Stomach (tissue), 19 donors: ENCODE measurements at places on chromosomes 6 and 20. TPM values are rescaled to one million over a fixed set of nuclear protein-coding genes. Genes with fewer than 3 reads are reported as not detected.
A peak's percentile ranks its signal among the peaks of the same experiment; 100 is the strongest.

ADGRG6 gene
- 8.2 TPM for total RNA-seq

- no peak for DNase-seq
Observed at GRCh38 chr20:24257171-24257570, 212.3 kb upstream of the SYNDIG1 start.

CYP39A1 gene
- total RNA-seq: 7.8 TPM

DNA sequence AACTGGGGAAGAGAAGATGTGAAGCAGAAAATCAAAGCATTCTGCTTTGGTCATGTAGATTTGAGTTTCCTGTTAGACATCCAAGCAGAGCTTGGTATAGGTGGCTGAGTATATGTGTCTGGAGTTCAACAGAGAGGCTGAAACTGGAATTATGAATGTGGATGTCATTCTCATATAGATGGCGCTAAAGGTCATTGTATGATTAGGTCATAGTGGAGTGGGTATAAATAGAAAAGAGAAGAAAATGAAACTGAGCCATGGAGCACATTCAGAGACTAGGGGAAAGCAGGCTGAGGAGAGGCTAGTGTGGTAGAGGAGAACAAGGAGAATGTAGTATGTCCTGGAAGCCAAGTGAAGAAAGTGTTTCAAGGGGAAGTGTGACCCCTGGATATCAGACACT lies 295.6 kb upstream of the PLN start:
- no peak for DNase-seq

MEP1A gene
- not detected for total RNA-seq

- no peak for DNase-seq
Observed at GRCh38 chr6:128256095-128256494, 264.3 kb downstream of the PTPRK start.

CALHM5 gene
- total RNA-seq: 1.6 TPM

DNA sequence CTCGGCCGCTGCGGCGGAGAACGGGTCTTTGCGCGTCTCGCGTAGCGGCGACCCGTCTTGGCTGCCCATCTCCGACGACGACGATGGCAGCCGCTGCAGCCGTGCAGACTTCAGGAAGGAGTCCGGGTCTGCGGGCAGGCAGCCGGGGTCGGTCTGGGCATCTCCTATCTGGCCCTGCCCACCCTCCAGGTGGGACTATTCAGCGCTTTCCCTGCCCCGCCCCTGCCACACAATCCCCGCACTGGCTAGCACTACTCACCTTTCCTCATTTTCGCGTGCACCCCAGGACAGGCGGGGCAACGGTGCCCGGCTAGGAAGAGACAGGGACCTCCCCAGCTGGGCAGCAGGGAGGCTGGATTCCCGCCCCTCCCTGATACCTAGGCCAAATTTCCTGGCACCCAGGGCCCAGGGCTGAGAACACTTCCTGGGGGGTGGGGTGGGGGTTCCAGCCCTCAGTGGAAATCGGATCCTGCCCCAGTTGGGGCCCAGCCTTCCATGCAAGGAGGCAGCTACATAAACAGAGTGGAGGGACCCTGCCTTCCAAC lies 9.2 kb downstream of the GGT7 start:
- DNase-seq: no peak

DNA sequence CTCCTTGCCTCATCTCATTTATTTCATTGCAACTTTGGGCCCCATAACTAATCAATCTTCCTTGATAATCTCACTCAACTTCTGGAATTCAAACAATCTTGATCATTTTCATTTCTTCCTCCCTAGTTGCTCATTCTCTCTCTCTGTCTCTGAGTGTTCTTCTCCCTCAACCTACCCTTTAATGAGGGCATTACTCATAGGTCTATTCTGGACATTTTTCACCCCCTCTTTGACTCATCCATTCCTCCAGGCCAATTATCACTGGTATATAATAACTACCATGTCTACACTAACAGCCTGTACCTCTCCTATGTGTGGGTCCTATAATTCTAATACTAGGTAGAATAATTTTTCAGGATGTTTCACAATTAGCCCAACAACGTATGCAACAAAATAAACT lies 78.8 kb downstream of the COL21A1 start:
- DNase-seq: no peak

DNA sequence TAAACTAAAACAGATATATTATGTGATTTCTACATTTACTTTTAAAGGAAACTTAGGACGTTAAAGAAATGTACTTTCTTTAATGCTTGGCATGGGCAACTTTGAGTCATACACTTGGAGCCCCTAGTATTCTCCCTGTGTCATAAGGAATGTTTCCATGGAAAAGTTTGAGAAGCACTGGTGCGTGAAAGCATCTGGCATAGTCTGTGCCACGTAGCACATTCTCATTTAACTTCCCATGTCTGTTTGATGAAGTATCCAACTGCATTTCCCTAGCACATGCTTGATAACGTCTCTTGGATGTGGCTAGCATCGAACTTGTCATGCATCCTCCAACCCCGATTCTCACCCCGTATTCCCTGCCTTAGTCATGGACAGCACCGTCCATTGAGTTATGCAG lies 172.0 kb downstream of the TBC1D7 start:
- no peak for DNase-seq

GRCh38 chr6:12903246-12903645 lies 186.7 kb downstream of the PHACTR1 start:
- DNase-seq: no peak

DNA sequence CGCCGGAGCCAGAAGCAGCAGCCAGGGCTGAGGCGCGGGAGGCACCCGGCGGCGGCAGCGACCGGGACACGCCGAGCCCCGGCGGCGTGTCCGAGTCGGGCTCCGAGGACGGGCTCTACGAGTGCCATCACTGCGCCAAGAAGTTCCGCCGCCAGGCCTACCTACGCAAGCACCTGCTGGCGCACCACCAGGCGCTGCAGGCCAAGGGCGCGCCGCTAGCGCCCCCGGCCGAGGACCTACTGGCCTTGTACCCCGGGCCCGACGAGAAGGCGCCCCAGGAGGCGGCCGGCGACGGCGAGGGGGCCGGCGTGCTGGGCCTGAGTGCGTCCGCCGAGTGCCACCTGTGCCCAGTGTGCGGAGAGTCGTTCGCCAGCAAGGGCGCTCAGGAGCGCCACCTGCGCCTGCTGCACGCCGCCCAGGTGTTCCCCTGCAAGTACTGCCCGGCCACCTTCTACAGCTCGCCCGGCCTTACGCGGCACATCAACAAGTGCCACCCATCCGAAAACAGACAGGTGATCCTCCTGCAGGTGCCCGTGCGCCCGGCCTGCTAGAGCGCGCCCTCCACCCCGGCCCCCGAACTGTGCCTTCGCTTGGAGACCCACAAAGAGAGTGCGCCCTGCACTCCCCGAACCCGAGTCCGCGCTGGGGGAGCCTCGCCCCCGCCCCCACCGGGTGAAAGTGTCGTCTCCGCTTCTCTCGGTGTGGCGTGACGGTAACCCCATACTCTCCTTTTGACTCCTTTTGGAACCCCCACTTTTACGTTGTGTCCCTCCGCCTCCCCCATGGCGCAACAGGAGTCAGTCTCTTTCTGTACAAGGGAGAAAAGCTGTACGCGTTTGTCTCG lies 1.6 kb downstream of the INSM1 start:
- DNase-seq: peak; percentile 34

SLC17A2 gene
- total RNA-seq: not detected

GRCh38 chr6:47674673-47675072 lies 23.7 kb upstream of the ADGRF4 start:
- DNase-seq: peak; percentile 7

- no peak for DNase-seq
Observed at GRCh38 chr6:158021376-158021775, 39.7 kb downstream of the SYNJ2 start.

DNA sequence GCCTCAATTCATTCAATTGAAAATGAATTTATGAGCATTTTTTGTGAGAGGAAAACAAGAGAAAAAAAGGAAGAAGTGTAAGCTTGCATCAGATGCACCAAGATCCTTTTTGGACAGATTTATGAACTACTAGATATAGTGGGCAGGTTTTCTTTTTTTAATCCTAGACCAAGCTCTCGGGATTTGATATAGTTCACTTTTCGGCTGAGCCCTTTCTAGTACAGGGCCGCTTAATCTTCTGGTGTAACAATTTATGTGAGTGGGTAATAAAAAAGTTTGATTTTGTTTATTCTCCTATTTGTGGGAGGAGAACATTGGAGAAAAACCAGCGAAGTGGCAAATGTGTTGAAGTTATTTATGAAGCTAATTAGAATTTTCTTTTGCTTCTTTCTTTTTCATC lies 538.0 kb downstream of the UTRN start:
- DNase-seq: no peak

DNA sequence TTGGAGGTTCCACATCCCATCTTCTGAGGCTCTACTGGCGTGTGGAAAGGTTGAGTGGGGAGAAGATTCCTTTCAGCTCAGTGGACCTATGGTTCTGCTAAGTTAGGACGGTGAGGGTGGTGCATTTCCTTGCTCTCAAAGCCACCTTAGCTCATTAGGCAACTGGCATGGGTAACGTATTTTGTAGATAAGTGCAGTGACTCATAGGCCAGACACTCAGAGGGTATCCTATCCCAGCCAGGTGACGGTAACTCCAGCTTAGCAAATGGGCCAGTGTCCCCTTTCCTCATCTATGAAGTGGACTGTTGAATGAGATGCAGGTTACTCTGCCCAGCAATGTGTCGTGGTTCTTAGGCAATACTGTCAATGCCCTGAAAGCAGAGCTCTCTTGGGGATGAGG lies 3.7 kb downstream of the RPS6KA2 start:
- DNase-seq: no peak

- DNase-seq: no peak
Observed at GRCh38 chr6:94414041-94414440, 994.7 kb upstream of the EPHA7 start.

DNPH1 gene
- 136 TPM for total RNA-seq

DNA sequence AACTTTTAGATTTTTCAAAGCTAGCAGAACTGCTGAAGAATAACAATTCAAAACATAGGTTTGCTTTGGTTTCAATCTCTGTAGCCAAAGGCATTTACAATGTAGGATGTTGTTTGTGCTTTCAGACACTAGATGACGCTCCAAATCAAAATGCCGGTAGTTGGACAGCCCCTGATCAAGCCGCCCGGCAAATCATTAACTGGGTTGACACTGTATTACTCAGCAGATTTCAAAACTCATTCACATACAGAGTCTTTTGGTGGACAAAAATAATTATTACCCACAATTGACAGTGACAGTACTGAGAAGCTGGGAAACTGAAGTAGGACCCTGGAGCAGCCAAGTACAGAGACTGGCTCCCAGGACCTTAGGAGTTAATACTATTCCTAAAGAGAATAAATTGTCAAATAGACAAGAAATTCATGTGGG lies 21.3 kb upstream of the HFE start:
- peak; percentile 78 for DNase-seq

ELOVL4 gene
- total RNA-seq: 2.3 TPM

DNA sequence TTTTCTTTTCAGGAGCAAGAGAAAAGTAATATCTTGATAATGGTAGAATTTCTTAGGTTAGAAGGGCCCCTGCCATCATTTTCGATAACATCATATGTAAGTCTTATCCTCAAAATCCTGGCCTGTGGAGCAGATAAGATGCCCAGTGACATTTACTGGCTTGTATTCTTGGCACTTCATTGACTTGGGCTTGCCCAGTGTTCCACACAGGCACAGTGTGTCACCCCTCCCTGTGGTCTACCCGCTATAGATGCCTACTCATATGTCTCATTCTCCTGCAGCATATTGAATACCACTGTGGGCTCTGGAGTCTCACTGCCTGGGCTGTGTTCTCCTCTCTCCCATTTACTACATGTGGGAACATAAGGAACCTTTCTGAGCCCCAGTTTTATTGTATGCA lies 105.0 kb downstream of the GRM1 start:
- DNase-seq: no peak

DNA sequence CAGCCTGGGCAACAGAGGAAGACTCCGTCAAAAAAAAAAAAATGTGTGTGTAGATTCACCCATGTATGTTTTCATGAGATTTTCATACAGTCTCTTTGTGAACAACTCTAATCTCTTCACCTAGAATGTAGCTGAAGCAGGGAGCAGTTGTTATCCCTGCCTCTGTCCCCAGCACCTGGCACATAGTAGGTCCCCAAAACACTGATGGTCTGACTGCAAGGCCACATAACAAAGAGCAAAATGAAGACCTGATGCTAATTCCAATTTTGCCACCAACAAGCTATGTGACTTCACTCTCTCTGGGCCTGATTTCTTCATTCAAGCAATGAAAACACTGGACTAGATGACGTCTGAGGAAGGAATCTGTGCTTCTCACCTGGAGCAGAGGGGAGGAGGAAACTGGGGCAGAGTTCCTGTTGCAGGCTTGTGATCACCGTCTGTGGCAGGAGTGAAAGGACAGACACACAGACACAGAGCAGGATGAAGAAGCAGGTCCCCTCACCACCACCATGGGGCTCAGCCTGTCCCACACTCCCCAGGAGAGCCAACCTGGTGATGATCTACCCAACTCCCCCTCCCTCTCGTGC lies 4.6 kb downstream of the SLC44A4 start:
- peak; percentile 64 for DNase-seq
